SK-MEL-5 (cell line): ENCODE measurements at places on chromosomes 7 and 10. TPM values are rescaled to one million over a fixed set of nuclear protein-coding genes. Genes with fewer than 3 reads are reported as not detected.

Gene RINT1
- total RNA-seq: 9.9 and 10.8 TPM in 2 replicates

Gene PLCE1
- 0.50 and 1.1 TPM in 2 replicates for total RNA-seq

Gene IFIT1B
- total RNA-seq: not detected in 2 replicates

Gene TACC2
- total RNA-seq: 3.0 and 10.2 TPM in 2 replicates

Gene OR6V1
- not detected in 2 replicates for total RNA-seq

Gene C10orf53
- not detected in 2 replicates for total RNA-seq
